ENCODE measurements at places on chromosomes 13 and 19. TPM values are rescaled to one million over a fixed set of nuclear protein-coding genes. Genes with fewer than 3 reads are reported as not detected.

Gene GDF15
- total RNA-seq = 17.9 TPM

Gene PEX11G
- 2.9 TPM for total RNA-seq

Gene EPN1
- total RNA-seq = 54.2 TPM

Gene ZNF284
- total RNA-seq = 3.3 TPM

Gene CRX
- not detected for total RNA-seq
